ENCODE measurements at places on chromosomes 16 and 17.

- peak; percentile 61 for ATAC-seq
These were observed 4.8 kb downstream of the ABCA10 start for GRCh38 chr17:69223809-69224208.

DNA sequence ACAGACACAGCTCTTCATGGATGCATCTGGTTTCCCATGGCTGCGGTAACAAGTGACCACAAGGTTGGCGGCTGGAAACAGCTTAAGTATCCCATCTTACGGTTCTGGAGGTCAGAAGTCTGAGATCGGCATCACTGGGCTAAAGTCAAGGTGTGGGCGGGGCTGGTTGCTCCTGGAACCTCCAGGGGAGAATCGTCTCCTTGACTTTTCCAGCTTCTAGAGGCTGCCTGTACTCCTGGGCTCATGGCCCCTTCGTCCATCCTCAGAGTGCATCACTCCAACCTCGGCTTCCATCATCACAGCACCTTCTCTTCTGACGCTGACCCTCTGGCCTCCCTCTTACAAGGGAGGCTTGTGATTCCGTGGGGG, 12.9 kb upstream of the CRISPLD2 start:
- no peak for ATAC-seq

DNA sequence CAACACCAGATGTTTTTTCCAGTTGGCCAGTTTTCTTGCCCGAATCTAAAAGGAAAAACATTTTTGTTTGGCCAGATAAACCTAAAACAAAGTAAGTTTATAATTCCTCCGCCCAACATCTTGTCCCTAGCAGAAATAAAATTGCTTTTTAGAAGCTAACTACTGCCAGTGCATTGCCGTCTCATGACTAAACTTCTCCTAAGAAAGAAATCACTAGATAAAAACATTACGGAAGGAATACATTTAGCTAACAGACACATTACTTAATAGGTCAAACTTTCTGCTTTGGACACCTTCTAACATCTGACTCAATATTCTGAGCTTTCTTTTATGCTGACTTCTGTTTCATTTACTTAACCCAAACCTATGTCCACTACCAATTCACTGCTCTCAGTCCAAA, 36.2 kb downstream of the FBXL20 start:
- ATAC-seq = no peak

DNA sequence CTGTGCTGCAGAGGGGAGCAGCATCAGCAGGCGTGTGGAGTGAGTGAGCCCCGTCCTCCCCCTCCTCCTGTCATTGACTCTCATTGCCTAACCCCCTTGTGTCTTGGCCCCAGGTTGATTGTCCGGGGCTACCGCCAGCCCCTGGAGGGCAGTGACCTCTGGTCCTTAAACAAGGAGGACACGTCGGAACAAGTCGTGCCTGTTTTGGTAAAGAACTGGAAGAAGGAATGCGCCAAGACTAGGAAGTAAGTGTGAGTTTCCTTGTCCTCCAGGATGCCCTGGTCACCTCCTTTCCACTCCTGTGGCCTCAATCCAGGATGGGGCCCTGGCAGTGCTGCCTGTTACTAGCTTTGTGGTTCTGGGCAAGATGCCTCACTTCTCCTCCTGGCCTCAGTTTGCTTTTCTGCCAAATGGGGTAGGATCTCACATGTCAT, 87.0 kb downstream of the ABCC1 start:
- no peak for ATAC-seq

DNA sequence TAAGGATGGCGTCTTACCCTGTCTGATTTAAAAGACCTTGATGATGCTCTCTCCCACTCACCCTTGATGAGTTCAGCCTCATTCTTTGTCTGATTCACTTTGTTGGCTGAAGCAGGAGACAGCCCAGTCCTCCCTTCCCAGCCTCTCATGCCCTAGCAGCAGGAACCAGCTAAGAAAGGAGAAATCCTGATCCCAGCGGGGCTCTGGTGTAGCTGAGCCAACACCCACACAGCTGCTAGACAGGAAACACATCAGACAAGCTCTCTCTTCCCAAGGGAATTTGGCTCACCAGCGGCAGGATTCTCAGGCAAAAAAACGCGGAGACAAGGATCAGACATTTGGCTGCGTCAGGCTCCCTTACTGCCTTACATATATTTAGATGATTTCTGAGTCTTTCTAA, 211.5 kb downstream of the CDH11 start:
- no peak for ATAC-seq

- ATAC-seq = no peak
These were observed 77.3 kb downstream of the ZDHHC7 start for GRCh38 chr16:84933774-84934631.

- peak; percentile 83 for ATAC-seq
These were observed 530 bp downstream of the NAA60 start for GRCh38 chr16:3444032-3444388.

DNA sequence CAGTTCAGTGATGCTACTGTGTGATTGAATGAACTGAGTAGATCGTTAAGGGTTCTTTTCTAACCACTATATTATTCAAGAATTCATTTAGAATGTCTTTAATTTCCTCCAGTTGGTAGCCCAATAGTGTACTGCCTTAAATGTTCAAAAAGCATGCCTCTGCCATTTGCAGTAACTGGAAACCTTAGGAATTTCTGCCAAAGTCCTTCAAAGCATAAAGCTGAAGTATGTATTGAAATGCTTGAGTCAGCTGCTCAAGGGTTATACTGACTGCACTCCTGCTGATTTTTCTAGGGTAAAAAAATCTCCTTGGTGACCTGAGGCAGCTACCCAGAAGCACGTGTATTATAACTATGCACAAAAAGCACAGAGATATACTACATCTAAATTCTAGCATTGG, 56.5 kb downstream of the SNTB2 start:
- ATAC-seq = no peak

GRCh38 chr17:45006927-45007461, 38.9 kb upstream of the C1QL1 start:
- ATAC-seq = no peak

DNA sequence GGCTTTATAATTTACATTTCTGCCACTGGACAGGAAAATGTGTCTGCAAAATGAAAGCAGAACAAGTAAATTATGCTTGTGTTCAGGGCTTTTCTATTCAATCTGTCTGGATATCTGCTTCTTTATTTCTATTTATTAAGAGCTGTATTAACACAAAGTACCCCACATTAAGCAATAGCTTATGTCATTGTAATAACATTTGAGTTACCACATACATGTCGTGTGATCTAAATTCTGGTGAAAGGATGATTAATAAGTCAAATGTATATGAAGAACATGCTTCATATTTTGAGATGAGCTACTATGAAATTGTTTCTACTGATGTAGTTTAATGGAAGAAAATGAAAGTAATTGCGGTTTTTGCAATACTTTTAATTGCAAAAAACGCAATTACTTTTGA, 238.2 kb downstream of the KCNJ2 start:
- ATAC-seq = no peak

Measured in esophagus mucosa (tissue), 1 donor.